ENCODE measurements at places on chromosomes 12 and 14.

GRCh38 chr12:49794811-49795653 is 33.2 kb downstream of the NCKAP5L start:
- no peak for DNase-seq

- no peak for DNase-seq
Observed at GRCh38 chr12:27705263-27705662, 5.4 kb upstream of the MRPS35 start.

GRCh38 chr12:52808573-52809160 is 5.2 kb downstream of the KRT4 start:
- DNase-seq = no peak

- no peak for DNase-seq
Observed at GRCh38 chr12:18581232-18581962, 156.4 kb downstream of the PLCZ1 start.

GRCh38 chr12:50188241-50188781 is 21.1 kb upstream of the CERS5 start:
- DNase-seq = no peak
